GM12892 (cell line): ENCODE measurements at places on chromosomes 5 and 9.

- DNase-seq = no peak
Measured at GRCh38 chr5:96657068-96657467, 5.1 kb upstream of the CAST start.

- no peak for DNase-seq
Measured at GRCh38 chr5:179879003-179879689, 20.5 kb upstream of the MRNIP start.

DNA sequence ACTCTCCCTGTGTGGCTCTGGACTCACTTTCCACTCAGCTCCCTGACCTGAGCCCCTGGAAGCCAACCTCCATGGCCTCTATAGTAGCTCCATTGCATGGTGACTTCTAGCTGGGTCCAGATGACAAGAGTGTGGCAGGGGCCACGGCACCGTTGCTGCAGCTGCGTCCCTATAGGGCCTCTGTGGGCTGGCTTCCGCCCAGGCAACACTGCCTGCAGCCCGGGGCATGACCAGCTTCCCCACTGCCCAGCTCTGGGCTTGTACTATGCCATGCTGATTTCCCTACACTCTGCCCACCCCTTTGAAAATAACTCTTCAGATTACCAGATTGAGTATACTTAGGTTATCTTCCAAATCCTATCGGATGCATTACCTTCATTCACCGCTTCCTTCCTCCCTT lies 73.8 kb upstream of the NEURL1B start:
- no peak for DNase-seq

DNA sequence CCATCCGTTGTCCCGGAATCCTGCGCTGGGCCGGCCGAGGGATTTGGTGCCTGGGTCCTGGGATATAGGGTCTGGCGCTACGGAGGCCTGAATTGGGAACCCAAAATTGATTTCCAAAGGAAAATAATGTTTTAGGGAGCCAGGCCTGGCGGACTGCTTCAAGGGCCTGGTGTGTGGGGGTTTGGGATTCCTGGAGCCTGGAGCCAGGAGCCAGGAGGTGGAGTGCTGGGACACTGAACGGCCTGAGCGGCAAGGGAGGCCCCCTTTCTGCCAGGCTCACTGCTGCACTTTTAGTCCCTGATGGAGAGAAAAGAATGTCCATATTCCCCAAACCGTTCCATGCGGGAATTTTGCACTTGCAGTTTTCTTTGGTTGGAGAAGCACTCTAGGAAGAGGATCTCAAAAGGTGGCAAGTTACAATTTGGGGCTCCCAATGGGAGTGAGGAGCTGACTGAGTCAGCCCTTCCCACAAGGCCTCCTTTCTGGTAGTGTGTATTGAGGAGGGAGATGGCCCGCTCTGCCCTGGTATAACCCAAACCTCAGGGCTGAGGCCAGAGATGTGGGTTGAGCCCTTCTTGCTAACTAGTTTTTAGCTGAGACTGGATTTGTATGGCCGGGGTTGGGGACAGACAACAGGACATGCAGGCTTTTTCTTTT lies 2.2 kb downstream of the LMX1B start:
- DNase-seq = peak; percentile 6

GRCh38 chr5:60551829-60552228 lies 148.1 kb downstream of the DEPDC1B start:
- DNase-seq = no peak

DNA sequence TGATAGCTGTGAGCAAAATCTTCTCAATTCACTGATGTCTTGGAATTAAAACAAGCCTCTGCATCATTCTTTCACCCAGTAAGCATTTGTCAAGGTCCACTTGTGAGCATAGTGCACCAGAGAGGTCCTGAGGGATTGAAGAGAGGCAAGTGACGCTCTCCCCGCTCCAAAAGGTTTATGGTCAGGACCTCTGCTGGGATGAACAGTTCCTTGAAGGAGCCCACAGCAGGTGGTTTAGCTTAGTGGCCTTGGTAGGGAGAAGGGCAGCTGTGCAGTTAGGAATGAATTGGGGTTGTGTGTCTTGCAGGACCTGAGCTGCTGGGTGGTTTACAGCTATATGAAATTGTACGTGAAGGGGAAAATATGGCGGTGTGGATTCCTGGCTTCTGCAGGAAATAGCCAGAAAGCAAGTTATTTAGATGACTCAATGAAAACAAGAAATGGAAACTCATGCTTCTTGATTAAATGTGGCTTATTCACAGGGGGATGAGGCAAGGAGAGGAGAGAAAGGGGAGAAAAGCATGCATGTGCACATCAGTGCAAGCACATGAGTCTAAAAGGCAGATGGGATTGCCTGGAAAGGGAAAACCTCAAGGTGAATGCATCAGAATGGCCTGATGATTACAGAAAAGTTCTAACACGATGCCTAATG lies 42.0 kb downstream of the SUB1 start:
- DNase-seq = no peak

GRCh38 chr9:91500509-91501014 lies 76.9 kb upstream of the NFIL3 start:
- no peak for DNase-seq

DNA sequence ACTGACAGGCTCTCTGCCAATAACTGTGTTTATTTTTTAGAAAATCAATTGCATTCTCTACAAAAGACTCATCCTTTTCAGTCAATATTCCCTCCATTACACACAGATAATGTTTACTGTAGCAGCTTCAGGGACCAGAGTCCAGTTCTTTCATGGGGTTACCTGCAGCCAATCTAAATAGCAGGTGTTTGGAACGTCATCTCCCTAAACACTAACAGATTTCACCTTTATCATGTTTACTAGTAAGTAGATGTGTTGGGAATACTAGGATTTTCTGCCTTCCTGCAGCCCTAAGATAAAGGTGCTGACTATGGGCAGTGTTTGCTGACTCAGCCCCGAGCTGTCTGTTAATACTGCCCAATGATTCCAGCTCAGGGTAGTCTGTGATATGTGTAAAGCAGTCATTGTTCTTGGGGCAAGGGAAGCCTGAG lies 447.0 kb downstream of the KIF4B start:
- DNase-seq = no peak

DNA sequence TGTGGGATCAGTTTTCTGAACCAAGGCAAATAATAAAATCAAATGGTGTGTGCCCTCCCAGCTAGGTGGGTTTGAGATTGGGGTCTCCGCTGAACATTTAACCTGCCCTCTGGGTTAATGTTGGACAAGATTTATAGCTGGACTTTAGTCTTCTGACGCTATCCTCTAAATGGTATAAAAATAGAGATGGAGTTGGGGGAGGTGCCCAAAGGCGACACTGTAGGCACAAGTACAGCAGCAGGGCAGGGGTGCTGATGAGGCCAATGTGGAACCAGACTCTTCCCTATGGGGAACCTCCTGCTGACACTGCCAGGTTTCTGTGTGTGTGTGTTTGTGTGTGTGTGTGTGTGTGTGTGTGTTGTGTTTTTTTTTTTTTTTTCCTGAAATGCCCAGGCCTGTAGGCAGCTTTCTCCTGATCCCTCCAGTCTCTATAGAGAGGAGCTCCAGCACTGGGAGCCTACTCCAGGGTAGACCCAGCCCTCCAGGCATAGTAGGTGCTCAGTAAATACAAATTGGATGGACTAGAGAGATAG lies 37.9 kb downstream of the PCDH1 start:
- no peak for DNase-seq

- no peak for DNase-seq
Measured at GRCh38 chr9:72139226-72139625, 10.0 kb upstream of the GDA start.

DNA sequence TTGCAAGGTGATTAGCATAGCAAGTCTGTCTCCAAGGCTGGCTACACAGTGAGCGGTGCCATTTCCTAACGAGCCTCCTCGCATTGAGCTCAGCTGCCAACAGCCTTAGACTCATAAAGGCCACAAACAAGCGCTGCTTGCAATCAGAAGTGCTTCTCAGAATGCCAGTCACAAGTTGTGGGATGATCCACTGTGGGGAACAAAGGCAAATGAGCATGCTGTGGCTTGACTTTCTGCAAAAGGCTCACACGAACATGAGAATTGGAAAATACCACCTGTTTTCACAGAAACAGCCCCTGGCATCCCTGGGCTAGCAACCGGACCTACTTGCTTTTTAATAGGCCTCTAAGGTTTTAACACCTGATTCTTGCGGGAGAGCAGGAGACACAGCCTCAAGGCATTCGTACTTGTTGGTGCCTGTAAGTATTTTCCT lies 215.5 kb downstream of the FANCC start:
- DNase-seq = no peak
